ENCODE measurements at places on chromosomes 16 and 17.

DNA sequence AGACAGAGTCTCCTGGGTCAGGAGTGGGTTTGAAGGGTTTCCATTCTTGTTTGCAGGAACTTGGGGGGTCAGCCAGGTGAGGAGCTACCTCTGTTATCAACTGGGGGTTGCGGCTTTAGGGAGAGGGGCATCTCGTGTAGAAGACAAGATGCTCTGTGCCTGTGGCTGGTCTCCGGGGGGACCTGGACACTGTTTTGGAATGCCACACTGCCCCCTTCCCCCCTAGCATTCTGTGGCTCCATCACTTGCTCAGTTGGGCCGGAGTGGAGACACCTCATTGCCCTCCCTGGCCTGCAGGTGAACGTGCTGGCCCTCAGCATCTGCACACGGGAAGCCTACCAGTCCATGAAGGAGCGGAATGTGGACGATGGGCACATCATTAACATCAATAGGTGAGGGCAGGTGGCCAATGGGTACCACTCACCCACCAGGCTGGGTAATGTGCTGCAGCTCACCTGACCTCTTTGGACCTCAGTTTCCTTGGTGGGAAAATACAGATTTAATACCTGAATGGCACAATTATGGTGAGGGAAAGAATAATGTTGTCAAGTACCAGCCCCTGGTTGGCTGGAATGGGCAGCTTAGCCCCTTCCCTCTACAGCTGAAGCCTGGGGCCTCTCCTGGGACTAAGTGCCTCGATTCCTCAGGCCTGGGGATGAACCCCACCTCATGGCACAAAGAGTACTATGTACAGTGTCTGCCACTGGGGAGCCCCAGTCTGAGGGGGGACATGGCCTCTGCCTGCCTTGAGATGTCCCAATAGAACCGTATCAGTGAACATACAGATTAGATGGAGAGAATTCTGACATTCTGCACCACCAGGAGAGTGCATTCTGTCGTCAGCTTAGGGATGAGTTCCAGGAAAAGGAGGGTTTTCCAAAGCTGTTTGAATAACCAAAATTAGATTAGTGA, 3.3 kb upstream of the MRM1 start:
- DNase-seq, result no peak

DNA sequence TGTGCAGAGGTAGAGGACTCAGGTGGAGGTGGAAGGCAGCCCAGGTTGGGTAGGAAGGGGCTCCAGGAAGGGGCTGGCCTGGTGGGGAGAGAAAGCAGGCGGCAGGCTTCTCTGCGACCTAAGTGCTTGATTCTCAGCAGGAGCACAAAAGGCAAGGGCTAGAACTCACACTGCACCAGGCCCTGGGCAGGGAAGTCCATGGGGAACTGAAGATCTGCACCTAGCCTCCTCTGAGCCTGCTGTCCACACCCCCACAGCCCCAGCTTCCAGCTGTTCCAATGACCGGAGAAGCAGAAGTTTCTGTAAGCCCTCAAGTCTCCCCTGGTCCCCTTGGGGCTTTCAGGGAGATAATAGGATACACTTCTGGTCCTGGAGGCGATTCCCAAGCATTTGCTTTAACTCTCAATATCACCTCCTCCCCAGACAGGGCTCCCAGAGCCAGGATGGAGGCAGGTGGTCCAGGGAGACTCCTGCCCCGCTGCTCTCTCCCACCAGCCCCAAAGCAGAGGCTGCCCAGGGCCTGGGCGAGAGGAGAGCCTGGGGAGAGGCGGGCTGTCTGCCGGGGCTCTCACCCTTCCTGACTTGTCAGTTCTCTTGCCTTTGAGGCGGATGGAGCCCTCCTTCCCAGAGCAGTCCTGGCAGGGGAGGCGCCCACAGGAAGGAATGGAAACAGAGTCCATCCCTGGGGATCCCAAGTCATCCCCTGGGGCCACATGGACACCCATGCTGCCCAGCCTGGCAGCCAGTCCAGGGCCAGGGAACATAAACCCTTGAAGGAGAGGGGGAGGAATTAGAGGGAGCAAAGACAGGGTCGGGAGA, 126.0 kb downstream of the RBFOX3 start:
- no peak for DNase-seq

GRCh38 chr16:34803683-34804416, 1344.4 kb downstream of the TP53TG3F start:
- DNase-seq, result no peak

DNA sequence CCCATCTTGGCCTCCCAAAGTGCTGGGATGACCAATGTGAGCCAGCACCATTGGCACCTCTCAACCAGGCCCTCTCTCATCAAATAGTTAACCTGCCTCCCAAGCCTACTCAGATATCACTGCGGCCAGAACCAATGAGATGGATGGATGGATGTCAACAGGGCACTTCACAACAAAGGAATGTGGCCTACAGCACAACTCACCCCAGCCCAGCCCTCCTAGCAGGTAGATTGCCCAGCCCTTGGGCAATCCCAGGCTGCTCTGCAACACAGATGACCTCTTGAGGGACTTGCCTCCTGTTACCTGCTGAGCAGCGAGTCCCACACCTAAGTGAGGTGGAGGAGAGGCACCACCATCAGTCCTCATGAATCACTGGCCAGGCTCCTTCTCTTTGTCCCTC, 22.6 kb upstream of the KIFC3 start:
- no peak for DNase-seq

DNA sequence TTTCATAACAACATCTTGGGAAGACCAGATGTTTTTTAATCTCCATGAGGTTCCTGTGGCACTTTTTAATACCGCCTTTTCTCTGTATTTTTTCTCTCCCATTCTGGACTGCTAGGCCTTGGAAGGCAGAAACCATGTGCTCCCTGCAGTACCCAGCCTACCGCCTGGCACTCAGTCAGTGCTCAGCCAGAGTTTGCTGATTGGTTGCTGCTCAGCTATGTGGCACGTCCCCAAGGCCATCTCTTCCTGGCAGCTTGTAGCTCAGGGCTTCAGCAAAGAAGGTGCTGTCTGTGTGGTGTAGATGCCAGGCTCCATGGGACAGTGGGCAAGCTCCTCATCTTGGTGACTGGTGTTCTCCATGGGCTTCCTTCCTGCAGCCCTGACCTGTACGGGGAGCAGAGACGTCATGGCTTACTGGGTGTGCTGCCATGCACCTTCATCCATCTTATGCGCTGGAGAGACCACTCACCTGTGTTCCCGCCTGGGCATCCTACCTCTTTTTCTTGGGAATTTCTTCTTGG, 86.7 kb downstream of the CLEC16A start:
- no peak for DNase-seq

- no peak for DNase-seq
These were observed 66.9 kb upstream of the RCVRN start for GRCh38 chr17:9971991-9972390.

GRCh38 chr16:88045820-88046303, 94.6 kb downstream of the BANP start:
- no peak for DNase-seq

DNA sequence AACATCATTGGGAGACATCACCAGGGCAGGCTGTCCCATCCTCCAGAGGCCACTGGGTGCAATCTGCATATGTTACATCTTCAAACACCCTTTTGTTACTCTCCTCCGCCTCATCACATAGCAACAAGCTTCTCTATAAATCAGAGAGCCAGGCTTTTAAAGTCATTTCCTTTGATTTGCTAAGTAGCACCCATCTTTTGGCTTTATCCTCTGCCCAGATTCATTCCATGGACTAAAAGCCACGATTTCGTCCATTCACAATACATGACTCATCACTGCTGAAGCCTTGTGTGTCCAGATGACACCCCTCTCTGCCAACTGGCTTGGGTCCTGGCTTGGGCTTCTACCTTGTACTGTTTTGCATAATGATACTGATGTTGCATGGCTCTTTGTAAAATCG, 2.0 kb upstream of the KRT38 start:
- DNase-seq, result no peak

DNA sequence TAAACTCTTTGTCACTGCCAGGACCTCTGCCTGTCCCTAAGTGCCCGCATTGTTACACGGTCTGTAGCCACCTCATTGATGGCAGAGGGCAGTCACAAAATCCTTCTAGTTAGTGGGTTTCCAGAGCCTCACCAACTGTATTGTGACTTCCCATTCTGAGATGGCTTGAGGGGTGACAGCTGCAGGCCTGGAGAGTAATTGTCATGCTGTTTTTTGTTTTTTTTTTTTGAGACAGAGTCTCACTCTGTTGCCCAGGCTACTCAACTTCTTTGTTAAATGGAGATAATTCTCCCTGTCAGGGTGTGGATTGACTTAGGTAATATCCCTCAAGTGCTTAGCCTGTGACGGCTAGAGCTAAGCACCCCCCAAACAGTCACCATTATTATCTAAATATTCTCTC, 77.9 kb downstream of the SDR42E1 start:
- no peak for DNase-seq

DNA sequence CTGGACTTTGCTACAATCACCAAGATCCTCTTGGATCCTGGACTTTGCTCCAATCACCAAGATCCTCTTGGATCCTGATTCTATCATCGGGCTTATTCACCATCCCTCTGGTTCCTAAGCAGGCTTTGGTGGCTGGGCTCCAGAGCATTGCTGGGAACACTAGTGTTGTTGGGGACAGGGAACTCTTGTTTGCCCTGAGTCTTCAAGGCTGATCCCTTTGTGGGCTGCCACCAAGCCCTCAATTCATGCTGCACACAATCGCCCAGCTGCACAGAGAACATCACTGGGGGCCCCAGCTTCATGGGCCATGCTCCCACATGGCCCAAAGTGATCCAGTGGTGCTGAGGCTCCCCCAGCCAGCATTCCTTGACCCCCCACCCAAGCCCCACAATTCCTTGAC, 88.3 kb downstream of the TMEM132E start:
- DNase-seq, result no peak

- no peak for DNase-seq
These were observed 28.2 kb upstream of the ADGRG1 start for GRCh38 chr16:57600048-57600835.

DNA sequence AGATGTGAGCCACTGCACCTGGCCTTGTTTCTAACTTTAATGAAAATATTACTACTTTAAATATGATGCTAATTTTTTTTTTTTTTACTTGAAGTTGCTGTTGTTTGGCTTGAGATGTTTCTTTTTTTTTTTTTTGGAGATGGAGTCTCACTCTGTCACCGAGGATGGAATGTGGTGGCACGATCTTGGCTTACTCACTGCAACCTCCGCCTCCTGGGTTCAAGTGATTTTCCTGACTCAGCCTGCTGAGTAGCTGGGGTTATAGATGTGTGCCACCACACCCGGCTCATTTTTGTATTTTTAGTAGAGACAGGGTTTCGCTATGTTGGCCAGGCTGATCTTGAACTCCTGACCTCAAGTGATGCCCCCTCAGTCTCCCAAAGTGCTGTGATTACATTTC, 23.6 kb downstream of the IGSF6 start:
- no peak for DNase-seq

- DNase-seq, result no peak
These were observed 1.7 kb downstream of the SLC25A10 start for GRCh38 chr17:81713556-81714411.

DNA sequence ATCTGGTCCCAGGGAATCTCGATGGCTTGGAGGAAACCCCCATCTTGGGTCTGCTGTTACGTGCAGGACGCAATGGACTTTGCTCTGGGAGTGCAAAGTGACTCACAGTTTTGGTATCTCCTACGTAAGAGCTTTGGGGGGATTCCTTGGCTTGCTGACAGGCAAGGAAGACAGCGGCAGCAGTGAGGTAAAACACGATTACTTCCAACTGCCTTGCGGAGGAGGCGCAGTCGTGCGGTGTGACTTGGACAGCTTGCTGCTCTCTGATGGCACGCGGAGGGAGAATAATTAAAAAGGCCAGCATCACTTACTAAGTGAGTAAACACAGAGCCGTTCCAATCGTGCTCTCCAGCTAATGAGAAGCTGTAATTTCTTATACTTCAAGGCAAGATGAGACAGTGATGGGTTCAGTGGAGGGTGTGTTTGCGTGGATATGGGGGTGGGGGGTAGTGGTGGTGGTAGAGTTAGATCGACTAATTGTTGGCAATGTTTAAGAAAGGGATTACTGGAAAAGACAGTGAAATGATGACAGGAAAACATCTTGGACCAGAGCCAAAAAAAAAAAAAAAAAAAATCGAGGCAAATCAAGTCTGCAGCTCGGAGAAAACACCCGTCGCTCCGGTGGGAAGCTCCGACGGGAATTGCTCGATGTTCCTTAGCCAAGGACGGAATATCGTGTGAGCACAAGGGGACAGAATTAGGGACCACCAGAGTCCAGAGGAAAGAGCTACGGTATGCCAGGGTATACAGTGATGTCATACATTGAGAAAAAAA, 184.8 kb upstream of the ZFHX3 start:
- peak; percentile 90 for DNase-seq

DNA sequence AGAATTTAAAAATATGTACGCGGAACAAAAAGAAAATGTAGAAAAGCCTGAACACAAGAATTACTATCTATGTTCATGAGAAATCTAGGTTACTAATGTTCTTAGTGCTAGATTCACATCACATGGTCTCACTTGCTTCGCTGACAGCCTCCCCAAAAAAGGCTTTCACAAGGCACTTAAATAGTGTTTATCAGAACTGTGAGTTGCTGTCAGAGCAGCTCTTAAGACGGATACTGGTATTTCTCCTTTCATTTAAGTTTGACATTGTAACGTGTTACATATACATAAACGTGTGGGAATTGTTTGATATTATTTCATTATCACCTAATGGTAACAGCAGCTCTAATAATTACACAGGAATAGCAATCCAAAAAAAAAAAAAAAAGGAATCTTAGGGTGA, 150.9 kb downstream of the CDH8 start:
- DNase-seq, result no peak

GRCh38 chr17:40550608-40551007, 14.7 kb downstream of the CCR7 start:
- no peak for DNase-seq

DNA sequence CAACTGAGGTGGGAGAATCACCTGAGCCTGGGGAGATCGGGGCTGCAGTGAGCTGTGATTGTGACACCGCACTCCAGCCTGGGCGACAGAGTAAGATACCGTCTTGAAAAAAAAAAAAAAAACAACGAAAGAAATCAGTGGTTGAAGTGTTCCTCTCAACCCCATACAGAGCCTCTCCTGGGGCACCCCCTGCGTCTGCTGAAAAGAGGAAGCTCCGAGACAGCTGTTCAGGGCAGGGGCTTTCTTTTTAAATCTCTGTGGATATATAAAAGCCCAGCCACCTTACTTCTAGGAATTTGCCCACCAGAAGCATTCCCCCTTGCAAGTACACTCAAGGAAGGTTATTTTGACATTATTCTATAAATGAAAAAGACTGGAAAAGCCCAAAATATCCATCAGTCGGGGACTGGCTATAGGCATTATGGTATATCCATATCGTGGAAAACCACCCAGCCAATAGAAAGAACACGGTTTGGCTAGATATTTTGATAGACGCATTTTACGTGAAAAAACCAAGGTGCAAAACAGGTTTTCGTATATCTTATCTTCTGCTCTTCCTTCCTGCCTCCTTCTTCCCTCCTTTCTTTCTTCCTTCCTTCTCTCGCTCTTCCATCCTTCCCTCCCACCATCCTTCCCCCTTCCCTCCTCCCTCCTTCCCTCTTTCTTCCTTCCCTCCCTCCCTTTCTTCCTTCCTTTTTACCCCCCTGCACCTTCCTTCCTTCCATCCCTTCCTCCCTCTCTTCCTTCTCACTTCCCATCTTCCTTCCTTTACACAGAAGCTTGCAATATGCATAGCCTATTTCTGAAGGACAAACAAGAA, 9.2 kb upstream of the CCL22 start:
- DNase-seq, result no peak

Measured in HS-5 (cell line).